ENCODE measurements at places on chromosomes 3 and 15.
A peak's percentile ranks its signal among the peaks of the same experiment; 100 is the strongest.

DNA sequence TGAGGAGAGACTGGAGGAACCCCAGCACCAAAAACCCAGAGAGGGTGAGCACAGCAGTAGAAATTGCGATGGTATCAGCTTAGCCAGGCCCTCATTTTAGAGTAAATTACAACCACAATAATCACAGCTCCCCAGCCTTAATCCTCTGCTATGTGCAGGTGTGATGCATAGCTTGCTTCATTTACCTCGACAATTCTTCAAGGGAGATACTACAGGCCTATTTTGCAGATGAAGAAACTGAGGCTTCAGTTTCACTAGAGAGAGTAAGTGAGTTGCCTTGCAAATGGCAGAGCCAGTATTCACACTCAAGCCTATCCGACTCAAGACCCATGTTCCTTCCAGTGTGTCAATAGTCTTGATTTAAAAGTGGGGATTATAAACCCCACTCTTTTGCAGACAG, 33.4 kb downstream of the LSM3 start:
- no peak for DNase-seq

- DNase-seq: no peak
Observed at GRCh38 chr3:49716169-49716568, 3.3 kb downstream of the AMIGO3 start.

- no peak for DNase-seq
Observed at GRCh38 chr15:42375252-42375651, 16.0 kb downstream of the CAPN3 start.

GRCh38 chr3:186172353-186172752, 63.5 kb upstream of the ETV5 start:
- no peak for DNase-seq

DNA sequence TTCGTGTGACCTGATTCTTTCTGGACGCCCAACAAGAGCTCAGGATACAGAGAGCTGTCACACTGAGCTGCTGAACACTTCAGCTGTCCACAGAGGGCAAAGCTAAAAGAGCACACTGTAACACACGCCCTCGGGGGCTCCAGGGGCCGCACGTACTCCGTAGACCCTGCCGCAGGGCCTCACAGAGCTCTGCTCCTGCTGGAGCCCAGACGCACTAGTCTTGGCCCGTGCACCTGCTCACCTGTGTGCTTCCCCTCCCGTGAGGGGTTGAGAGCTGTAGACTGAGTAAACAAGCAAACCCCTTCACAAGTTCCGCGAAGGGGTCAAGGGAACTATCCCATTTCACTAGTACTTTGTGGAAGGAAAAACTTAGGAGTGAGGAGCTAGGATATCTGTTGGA, 30.7 kb upstream of the TUSC7 start:
- DNase-seq: no peak

DNA sequence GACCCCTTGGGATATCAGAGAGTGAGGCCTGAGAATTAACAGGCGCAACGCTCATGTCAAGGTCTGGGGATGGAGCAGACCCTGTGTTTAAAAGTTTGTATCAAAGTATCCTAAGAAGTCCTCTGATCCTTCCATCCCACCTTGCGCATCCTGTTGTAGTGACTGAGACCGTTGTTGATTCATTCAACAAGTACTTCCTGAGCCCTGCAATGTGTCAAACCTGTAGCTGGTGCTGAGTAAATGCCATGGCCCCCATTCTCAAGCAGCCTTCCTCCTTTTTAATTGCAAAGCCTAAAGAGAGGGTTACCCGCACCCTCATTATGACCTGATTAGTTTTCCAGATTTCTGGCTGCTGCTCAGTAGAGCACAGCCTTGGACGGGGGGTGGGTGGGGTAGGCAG, 46.4 kb downstream of the RPLP1 start:
- DNase-seq: no peak

DNA sequence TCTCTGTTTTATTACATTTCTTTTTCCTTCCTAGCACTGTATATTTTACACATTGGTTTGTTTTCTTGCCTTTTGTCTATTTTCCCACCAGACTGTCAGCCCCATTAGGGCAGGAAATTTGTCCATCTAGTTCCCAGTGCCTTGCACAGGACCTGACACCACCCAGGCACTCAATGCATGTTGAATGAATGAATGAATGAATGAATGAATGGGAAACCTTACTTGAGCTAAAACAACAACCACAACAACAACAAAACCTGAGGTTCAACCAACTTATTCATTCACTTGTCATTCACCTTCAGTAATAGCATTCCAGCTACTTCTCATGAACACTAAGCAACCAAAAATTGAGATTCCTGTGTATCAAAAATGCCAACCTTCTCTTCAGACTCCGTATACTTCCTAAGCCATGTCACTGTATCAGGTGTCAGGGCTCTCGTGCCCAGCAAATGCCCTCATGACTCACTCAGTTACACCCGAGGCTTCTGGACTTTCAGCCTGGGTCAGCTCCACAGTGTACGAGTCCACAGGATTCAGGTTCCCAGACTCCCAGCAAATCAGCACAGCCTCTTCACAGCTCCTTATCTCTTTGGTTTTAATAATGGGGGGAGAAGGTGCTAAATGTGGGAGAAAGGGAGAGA, 37.3 kb downstream of the FSD2 start:
- no peak for DNase-seq

DNA sequence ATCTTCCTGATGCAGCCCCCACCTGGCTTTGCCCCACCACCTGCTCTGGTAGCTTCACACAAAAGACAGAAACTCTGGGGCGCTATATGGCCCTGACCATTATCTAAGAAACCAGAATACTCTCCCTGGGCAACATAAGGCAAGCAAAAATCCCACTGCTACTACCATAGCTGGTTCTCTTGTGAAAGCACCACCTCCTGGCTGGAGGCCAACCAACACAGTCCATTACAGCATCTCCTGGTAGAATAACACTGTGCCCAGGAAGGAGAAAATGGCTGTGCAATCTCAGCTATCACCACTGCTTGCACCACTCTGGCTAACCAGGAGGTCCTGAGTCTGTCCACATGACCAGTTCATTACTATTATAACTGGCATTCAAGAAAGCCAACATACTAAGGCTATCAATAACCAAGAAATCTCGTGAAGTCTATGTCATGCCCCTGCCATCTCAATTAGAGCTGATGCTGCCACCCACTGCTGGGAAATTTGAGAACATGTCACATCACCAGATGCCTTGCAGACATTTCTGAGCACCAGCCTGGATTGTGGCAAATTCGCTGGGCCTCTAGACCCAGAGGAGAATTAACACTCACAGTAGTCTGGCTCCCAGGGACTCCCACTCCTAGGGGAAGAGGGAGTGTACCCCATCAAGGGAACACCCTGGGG, 1114.8 kb downstream of the ROBO2 start:
- no peak for DNase-seq

GRCh38 chr3:40130721-40131120, 178.8 kb upstream of the EIF1B start:
- no peak for DNase-seq

DNA sequence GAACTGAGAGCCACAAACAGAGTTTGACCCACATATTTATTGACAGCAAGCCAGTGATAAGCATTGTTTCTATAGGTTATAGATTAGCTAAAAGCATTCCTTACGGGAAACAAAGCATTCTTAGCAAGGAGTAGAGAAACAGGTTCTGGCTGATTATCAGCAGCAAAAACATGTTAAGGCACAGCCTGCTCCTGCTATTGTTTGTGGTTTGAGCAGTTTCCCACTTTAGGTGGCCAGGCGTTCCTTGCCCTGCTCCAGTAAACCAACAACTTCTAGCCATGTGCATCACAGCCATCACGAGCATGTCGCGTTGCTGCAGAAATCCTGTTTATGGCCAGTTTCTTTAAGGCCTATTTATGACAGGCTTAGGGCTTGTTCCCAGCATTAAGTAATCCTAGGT, 44.7 kb upstream of the C2CD4B start:
- DNase-seq: no peak

- no peak for DNase-seq
Observed at GRCh38 chr15:84785053-84785452, 32.1 kb upstream of the ALPK3 start.

GRCh38 chr15:49255966-49256759, 86.1 kb downstream of the GALK2 start:
- DNase-seq: no peak

GRCh38 chr3:29335438-29335837, 54.6 kb downstream of the RBMS3 start:
- peak; percentile 45 for DNase-seq

DNA sequence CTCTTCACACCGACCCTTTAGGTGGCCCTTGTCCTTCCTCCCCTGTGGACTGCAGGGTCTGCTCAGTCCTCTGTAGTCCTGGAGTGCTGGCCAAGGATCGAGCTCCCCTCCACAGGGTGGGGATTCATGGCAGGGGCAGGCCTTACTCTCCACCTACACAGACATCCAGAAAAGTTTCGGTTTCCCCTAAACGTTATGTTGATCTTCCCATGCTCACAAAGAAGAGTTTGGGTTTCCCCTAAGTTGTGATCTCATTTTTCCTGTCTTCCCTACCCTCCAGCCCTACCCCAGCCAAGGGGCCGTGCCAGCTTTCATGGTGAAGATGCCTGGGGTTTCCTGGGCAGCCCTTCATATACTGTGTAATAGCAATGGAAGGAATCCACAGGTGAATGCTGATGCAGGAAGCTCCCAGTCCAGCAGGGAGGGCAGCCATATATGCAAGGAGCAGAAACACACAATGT, 10.3 kb downstream of the STOML1 start:
- DNase-seq: peak; percentile 92

GRCh38 chr3:25662736-25663320, 1.9 kb downstream of the TOP2B start:
- DNase-seq: no peak

GRCh38 chr3:29694783-29695182, 413.9 kb downstream of the RBMS3 start:
- DNase-seq: no peak

GRCh38 chr3:177772908-177773557, 575.8 kb upstream of the TBL1XR1 start:
- peak; percentile 36 for DNase-seq

GRCh38 chr3:30764891-30765290, 129.6 kb downstream of the GADL1 start:
- peak; percentile 55 for DNase-seq

DNA sequence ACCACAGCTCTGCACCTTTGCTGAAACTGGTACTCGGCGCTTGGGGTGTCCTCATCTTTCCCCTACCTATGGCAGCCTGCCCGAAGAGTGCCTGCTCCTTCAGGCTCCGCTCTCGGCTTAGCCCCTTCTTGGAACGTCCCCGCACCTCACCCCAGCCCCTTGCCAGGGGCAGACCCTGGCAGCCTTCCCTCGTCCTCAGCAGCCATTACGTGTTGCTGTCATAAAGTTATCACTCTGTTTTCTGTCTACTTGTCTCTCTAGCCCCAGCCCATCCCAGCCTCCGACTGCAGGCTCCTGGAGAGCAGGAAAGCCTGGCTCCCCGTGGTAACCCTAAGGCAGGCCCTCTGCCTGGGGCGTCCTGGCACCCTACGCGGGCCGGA, 5.1 kb upstream of the BAHD1 start:
- DNase-seq: no peak

GRCh38 chr3:128367221-128367620, 99.5 kb downstream of the DNAJB8 start:
- DNase-seq: no peak

GRCh38 chr3:30342318-30343060, 263.9 kb upstream of the TGFBR2 start:
- DNase-seq: no peak

- no peak for DNase-seq
Observed at GRCh38 chr3:27224197-27224596, 145.0 kb downstream of the NEK10 start.

GRCh38 chr15:100893964-100894295, 14.3 kb downstream of the ALDH1A3 start:
- no peak for DNase-seq

GRCh38 chr15:31550211-31550977, 223.8 kb downstream of the KLF13 start:
- no peak for DNase-seq

DNA sequence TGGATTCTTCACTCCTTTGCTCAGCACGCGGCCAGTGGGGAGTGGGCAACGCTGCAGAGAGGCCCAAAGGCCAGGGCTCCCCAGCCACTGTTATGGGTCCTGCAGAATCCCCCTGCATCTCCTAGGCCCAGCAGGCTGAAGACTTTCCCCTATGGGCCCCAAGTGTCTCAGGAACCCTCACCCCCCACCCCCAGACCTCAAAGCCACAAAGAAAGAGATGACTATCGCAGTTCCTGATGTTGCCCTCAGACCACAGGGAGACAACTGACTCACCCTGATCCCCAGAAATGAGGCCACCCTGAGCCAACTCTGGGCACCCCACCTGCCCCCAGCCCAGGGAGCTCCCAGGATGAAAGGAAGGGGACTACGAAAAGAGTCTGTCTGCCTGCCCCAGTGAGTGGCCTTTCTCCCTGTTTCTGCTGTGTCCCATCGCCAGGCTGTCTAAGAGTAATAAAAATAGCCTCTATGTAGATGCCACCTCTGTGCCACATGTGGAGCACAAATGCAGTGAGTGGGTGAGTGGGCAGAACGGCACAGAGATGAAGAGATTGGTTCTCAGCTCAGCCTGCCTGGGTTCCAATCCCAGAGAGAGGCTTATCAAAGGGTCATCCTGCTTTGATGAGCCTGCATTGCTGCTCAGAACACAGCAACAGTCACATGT, 283.0 kb downstream of the UACA start:
- no peak for DNase-seq

- DNase-seq: no peak
Observed at GRCh38 chr15:37820380-37821128, 113.9 kb upstream of the TMCO5A start.

- DNase-seq: no peak
Observed at GRCh38 chr3:197345390-197345789, 47.0 kb upstream of the DLG1 start.

GRCh38 chr3:109355625-109356441, 18.5 kb upstream of the DPPA4 start:
- DNase-seq: no peak

- peak; percentile 94 for DNase-seq
Observed at GRCh38 chr3:129238945-129239705, 10.3 kb upstream of the COPG1 start.

GRCh38 chr15:90561344-90562244, 31.9 kb downstream of the CRTC3 start:
- peak; percentile 34 for DNase-seq

- DNase-seq: no peak
Observed at GRCh38 chr3:40465111-40465407, 7.9 kb downstream of the RPL14 start.

DNA sequence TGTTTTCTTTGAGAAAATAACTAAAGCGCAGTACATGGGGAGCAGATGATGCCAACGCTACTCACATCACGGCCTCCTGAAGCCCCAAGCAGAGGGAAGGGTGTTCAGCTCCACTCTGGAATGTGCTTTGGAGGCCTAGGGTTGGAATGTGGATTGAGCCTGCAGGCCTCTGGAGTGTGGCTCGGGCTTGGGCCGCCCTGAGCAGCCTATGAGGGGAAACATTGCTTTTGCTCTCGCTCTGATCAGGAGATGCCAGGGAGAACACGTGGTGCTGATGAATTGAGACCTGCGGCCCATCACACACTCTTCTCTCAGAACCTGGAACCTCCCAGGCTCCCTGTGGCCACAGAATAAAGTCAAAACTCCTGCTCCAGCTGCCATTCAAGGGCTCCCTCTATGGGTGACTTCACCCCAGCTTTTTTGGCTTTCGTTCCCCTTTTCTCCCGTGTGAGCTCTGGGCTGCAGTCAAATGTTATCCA, 23.3 kb downstream of the CCDC13 start:
- DNase-seq: peak; percentile 46

- DNase-seq: no peak
Observed at GRCh38 chr3:14452740-14453710, 50.6 kb downstream of the SLC6A6 start.

Measured in suppressor macrophage treated with lipopolysaccharide for 4 hours (primary cell).